ENCODE measurements at places on chromosomes 3 and 15.

GRCh38 chr3:37751967-37752648 is 109.6 kb upstream of the CTDSPL start:
- no peak for DNase-seq

DNA sequence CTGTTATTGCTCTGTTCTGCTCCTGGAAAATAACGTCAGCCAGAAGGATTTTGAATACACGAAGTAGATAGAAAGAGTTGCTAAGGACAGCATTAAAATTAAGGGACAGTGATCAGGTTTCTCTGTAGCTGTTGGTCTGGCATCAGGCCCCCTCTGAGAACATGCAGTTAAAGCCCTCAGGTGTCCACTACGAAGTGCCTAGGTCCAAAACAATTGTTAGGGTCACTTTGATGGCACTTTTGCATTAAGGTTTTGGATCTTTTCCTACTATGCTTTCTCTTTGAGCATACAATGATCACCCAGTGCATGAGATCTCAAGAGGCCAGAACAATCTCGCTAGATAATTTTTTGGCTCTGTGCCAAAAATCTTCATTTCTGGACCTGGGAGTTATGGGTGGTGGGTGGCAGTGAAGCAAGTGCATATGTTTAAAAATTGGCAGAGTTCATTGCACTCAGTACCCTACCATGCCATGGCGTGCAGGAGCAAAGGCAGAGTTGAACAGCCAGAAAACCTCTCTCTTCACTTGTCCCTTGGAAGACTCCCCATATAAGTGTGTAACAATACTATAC is 797.6 kb downstream of the ROBO2 start:
- DNase-seq: no peak

DNA sequence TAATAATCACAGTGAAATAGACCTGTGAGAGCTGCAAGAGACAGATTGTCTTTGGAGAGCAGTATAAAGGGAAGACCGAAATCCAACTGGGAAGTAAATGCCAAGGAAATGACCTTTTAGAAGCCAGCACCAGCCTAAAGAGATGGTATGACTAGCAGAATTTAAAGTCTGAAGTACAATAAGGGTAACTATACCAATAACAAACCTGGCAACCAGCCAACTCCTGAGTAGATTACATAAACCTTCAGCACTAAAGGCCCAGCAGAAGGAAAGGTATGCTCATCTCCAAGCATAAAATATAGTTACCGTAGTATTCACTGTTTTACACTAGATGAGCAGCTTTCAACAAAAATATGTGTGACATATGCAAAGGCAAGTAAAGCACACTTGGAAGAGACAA is 155.1 kb upstream of the SATB1 start:
- no peak for DNase-seq

DNA sequence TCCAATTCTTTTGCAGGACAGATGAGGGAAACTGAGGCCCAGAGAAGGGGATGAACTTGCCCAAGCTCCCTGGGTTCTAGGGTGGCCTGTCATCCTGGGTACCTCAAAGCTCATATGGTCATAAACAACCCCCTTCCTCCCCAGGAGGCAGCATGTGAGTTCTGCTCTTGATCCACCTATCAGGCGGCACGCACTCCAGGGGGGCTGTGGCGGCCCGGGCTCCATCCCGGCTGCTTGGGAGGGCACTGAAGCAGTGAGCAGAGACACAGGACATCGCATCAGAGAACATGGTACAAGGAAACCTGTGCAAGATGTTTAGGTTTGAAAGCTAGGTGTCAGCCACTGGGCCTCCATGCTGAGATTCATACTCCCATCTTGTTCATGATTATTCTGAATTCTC is 34.2 kb downstream of the CPN2 start:
- no peak for DNase-seq

GRCh38 chr3:76985645-76986044 is 54.3 kb upstream of the ROBO2 start:
- no peak for DNase-seq

DNA sequence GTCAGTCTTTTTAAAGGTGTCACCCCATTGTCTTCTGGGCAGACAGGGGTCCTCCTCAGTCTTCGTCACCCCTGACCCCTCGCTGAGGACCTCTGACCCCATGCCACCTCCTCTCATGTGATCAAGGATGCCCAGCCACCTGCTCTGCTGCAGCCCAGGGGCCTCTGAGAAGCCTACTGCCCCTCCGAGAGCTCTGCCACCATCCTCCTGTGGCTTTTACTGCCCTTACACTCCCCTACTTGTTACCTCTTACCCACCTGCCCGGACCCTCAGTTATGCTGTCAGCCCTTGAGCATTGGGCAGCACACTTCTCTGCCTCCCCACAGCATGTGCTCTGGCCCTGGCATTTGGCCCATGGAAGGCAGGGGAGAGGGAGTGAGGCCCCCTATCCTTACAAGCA is 123.2 kb downstream of the LRRK1 start:
- DNase-seq: no peak

DNA sequence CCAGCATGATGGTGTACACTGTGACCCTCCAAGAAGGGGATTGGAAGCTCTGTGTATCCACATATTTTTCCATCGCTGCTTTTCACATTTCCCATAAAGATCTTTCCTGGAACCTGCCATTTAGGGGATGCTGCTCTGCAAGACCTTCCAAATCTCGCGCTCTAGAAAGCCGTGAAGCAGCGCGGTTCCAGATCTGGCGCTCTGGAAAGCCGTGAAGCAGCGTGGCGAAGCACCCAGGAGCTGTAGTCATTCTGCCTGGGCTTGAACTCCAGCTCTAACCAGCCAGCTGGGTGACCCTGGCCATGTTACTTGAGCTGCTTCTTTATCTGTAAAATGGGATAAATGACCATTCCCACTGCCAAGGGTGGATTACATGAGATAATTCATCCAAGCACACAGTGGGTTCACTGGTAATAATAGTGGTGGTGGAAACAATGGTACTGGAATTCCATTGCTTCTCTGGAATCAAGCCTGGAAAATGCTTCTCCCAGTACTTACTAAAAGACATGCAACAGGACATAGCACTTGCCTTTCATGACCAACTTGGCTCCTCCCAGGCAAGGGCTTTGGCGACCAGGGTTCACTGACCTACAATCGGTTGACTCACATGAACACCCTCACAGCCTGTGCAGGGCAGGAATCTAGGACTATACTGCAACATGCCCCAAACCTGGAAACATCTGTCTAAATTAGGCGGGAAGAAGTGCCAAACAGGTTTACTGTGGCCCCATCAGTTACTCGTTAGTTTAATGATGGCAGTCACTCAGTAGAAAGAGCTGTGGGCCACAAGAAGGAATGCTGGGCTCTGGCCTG is 70.7 kb downstream of the XXYLT1 start:
- DNase-seq: no peak

DNA sequence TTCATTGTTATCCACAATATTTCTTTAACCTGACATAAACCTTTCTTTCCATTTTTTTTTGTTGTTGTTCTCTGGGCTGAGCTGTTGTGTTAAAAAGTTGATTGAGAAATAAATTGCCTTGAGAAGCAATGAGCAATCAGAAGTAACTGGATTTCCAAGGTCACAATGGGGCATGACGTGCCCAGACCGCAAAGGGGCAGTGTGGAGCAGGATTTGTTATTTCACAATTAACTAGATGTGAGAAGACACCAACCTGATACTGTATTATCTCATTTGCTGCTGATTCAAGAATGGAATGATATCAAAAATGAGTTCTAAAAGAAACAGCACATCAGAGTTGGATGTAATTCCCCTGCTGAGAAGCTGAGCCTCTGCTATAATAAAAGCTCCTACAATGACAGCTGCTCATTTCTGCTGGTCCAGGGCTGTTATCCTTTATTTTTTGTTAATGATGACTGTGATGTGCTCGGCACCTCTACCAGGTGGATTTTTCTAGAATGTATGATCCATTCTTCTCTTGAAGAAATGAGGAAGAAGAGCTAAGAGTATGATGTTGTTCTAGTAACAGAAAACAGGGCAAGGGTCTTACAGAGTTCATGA is 28.1 kb downstream of the CPNE4 start:
- no peak for DNase-seq

- DNase-seq: no peak
These were observed 34.5 kb downstream of the ESYT3 start for GRCh38 chr3:138468886-138469285.

DNA sequence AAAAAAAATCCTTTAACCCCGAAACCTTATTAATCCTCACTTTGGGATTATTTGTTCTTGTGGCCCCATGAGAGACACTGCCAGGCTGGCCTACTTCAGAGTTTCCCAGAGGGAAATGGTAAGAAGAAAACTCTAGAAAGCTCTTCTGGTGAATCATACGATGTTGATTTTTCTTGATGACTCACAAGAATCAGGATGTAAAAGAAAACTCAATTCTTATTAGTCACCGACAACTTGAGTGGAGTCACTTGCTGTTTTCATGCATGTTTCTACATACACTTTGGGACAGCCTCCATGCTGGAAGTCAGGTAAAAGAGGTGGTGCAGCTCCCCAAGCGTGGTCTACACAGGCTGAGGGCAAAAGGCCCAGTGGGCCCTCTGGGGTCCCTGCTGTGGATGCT is 42.8 kb downstream of the MYO5C start:
- no peak for DNase-seq

GRCh38 chr3:128359060-128359664 is 107.5 kb downstream of the DNAJB8 start:
- no peak for DNase-seq

- no peak for DNase-seq
These were observed 56.3 kb downstream of the ZNF148 start for GRCh38 chr3:125318871-125319270.

DNA sequence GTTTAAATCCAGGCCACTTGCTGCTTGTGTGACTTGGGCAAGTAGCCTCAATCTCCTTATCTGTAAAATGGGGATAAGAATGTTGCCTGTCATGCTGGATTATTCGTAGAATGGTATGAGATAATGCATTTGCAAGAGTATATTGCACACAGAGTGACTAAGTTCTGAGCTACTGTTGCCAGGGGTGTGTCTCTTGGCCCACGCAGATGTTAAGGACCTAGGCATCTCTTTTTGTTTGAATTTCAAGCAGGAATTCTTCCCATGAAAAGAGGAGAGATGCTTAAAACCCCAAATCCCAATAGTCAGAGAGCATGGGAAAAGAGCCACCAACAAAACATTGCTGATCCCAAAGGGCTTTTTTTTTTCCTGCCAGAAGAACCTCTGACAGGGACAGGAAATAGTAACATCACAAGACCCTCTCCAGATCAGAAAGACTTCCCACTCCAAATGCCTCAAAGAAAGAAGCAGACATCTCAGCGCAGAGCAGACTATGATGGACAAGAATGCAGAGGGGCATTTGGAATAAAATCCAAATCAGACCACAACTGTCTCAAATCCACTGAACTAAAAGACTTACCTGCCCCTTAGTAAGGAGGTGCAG is 90.5 kb downstream of the MRPL46 start:
- DNase-seq: no peak

GRCh38 chr3:76961284-76961683 is 78.6 kb upstream of the ROBO2 start:
- no peak for DNase-seq

DNA sequence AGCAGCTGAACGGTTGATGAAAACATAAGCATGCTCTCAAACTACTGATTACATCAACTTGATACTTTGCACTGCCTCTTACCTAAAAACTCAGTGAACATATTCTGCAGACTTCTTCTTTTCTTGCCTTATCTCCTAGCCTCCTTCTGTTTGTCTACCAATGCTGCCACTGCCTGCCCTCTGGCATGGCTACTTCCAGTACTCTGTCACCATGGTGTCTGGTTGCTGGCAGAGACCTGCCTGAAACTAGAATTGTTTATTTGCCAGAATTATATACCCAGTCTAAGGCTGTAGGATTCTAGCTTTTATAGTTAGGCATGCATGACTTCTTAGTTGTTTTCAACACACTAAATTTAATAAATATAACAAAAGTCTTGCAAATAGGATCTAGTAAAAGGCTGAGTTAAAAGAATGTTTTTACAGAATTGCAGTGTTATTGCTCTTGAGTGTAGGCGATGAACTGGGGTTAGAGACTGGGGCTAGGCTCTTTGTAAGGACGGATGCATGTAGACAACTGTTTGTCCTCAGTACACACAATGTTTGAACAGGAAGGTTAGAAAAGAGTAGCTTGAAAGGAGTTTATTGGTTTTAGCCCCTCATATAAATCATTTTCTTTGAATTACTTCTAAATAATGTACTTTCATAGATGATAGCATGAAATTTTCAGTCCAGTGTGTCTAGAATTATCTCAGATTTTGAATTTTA is 116.3 kb downstream of the KCNAB1 start:
- no peak for DNase-seq

DNA sequence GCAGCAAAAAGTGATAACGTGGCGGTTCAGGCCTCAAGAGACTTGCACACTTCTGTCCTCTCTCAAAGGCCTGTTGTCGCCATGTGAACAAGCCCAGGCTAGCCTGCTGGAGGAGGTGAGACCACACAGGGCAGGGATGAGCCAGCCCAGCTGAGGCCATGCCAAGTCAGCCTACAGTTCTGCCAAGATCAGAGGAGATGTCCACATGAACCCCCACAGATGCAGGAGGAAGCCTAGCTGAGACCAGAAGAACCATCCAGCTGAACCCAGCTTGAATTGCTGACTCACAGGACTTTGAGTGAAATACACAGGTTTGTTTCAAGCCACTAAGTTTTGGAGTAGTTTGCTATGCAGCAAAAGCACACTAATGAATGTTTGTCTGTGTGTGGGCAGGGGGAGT is 50.3 kb upstream of the SEC13 start:
- no peak for DNase-seq

DNA sequence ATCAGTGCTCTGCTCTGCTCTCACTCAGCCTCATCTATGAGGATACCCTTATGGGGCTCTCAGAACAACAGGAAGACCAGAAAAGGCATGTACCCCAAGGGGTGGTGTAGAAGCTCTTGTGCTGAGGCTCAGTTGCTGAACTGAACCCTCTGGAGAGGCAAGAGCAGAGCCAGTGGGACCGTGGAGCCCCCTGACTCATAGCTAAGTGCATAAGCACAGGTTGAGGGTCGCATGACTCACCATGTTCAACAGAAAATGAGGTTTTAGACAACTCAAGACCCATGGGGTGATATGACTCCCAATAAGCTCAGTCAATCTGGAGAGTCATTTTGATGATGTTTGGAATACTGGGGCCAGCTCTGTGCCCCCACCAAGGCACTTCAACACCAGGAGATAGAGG is 37.3 kb downstream of the CRYGS start:
- DNase-seq: no peak

GRCh38 chr3:109687626-109688025 is 350.3 kb upstream of the DPPA4 start:
- no peak for DNase-seq

DNA sequence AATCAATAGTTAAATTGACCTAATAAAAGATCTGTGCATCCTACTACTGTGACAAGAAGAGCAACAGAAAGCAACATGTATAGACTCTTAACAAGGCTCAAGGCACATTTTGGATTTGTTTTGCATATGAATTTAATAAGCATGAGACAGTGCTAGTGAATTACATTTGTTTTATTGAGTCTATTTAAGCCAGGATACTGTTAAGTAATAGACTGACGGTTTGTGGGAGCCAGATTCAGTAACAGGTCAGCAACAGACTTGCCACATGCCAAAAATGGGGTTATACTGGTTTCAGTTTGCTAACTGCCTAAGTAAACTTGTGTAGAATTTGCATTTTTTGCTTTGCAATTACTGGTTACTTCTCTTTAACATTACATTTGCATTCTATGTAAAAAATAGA is 54.0 kb downstream of the MBNL1 start:
- DNase-seq: no peak

All from stimulated activated CD4-positive, alpha-beta T cell treated with anti-CD3 and anti-CD28 coated beads, Interleukin-12 subunit alpha, Interleukin-12 subunit beta, amount 100 ng/mL, for 48 hours (primary cell).